Lower lobe of right lung (tissue), 2 donors: ENCODE measurements at places on chromosomes 5 and 9.

- DNase-seq = no peak
Measured at GRCh38 chr9:16029796-16030363, 477.0 kb downstream of the CCDC171 start.

DNA sequence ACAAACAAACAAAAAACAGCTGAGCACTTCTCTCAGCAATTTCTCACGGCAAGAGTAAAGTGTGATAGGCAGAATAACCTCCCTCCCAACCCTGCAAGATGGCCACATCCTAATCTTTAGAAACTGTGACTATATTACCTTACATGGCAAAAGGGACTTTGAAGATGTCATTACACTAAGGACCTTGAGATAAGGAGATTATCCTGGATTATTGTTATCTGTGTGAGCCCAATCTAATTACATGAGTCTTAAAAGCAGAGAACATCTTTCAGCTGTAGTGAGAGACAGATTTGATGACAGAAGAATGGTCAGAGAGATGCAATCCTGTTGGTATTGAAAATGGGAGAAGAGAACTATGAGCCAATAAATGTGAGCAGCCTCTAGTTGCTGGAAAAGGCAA, 347.9 kb downstream of the CDH9 start:
- DNase-seq = no peak

- DNase-seq = peak; percentile 93
Measured at GRCh38 chr5:38845526-38846378, at the start of gene OSMR. Gene OSMR, plus strand, starts transcription at chr5:38846012. Its CDS starts 23,033 bp downstream, at chr5:38869045.

DNA sequence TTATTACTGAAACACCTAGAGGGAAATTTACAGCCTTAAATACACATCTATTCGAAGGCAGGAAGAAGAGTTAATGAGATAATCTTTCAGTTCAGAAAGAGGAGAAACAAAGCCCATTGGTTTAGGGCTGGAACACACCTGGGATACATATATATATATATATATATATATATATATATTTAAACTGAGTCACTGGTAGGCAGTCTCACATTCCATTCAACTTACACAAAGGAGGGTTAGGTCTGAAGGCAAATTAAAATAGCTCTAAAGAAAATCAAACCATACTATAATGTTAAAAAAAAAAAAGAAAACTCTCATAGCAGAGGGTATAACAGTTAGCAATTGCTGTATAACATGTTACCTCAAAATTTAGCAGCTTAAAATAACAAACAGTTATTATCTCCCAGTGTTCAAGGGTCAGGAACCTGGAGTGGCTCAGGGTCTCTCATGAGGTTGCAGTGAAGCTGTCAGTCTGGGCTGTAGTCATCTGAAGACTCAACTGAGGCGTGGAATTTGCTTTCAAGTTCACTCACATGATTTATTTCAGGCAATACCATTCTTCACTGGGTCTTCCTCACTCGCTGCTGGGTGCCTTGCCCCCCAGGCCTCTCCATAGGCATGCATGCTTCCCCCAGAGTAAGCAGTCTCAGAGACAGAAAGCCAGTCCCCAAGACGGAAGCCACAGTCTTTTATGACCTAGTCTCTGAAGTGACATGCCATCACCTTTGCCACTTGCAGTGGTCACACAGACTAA, 332.8 kb downstream of the NSG2 start:
- DNase-seq = no peak

- no peak for DNase-seq
Measured at GRCh38 chr5:77328930-77329647, 118.6 kb downstream of the PDE8B start.

DNA sequence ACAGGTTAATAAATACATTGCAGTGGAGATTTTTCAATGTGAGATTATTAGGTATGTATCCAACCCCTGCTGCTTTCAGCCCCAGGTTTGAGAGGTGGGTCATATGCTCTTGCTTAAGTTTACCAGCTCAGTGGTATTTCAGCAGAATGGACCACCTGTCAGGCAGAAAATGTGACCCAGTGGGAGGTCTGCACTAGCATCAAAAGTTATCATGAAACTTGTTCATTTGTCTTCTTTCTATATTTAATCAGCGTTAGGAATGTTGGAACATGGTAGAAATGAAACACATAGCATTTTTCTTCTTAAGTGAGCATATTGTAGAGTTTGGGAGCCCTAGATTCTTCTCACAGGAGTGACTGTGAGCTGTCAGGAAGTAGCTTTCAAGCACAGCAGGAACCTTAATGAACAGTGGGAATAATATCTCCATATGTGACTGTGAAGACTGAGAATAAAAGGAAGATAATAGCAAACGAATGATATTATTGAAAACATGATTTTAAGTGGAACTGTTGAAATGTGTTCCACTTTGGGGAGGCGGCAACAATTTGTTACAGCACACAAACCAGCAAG, 596.9 kb upstream of the CDH6 start:
- DNase-seq = no peak

- peak; percentile 86 for DNase-seq
Measured at GRCh38 chr5:139765409-139766217, 30.0 kb upstream of the PSD2 start.

DNA sequence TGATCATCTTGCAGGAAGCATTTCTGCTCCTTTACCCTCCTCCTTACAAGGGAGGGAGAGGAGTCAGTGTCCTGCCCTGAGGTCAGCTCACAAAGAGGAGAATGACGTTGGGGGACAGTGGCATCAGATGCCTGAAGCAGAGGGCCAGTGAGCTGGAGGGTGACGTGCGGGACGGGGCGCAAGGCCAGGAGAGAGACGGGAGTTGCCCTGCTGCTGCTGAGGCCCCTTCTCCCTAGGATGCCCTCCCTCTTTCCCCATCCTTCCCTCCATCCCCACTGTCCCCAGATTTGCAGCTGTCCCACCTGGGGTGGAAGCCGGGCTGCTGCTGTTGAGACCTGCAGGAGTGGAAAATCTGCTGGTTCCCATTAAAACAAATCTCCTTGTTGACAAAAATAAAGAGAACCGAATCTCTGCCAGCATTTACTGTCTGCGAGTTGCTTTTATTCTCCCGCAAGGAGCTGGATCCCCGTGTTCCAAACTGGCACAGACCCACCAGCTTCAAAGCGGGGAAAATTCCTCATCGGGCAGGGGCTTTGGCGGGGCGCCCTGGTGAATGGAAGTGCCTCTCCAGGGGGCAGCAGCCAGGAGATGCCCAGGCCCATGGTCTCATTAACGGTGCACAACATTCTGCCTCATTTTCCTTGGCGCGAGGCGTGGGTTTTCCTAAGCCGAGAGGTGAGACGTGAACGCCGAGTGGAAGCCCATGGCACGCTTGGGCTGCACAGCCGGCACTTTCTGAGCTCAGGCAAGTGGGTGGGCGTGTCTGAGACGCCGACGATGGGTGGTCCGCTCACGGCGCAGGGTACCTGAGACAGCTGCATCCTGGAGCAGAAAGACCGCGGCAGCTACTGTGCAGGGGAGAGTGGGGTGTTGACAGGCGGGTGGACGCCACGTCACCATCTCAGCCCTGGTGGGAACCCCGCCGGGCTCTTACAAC, 13.9 kb upstream of the COL5A1 start:
- DNase-seq = no peak

DNA sequence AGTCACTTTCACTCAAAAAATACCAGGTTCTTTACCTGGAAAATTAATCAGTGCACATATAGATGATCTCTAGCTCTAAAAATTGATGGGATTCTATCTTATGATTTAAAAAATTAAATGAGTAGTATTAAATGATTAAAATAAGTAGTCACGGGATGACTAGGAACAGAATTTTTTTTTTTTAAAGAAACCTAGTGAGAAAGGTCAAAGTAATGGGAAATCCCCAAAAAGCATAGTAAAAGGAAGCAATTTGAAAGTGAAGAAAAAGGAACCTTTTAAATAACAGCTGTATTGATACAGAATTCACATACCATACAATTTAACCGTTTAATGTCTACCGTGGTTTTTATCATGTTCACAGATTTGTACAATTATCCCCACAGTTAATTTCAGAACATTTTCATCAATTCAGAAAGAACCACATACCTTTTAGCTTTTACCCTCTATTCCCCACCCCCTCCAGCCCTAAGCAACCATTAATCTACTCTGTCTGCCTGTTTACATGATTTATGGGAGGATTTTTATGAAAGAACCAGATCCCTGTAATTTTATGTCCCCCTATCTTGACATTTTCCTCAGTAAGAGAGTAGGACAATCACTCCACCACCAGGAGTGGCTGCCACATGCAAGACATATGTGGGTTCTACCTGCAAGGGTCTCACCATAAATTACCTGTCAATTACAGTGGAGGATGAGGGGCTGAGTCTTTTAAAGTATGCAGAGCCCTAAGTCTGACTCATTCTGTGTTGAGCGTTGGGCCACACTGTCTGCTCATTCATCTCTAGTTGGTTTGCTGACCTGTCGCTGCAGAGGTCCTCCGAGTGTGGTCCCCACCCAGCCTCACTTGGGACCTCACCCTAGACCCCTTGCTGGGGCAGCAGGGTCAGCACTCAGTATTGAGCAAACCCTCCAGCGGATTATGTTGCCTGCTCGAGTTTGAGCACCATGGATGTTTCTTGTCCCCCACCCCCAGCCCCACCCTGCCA, 16.0 kb downstream of the ANKRD33B start:
- no peak for DNase-seq
